C1 segment of cervical spinal cord (tissue), 14 donors: ENCODE measurements at places on chromosomes 3 and 15.
A peak's percentile ranks its signal among the peaks of the same experiment; 100 is the strongest.

- no peak for DNase-seq
Observed at GRCh38 chr15:58010983-58011382, 54.5 kb downstream of the ALDH1A2 start.

DNA sequence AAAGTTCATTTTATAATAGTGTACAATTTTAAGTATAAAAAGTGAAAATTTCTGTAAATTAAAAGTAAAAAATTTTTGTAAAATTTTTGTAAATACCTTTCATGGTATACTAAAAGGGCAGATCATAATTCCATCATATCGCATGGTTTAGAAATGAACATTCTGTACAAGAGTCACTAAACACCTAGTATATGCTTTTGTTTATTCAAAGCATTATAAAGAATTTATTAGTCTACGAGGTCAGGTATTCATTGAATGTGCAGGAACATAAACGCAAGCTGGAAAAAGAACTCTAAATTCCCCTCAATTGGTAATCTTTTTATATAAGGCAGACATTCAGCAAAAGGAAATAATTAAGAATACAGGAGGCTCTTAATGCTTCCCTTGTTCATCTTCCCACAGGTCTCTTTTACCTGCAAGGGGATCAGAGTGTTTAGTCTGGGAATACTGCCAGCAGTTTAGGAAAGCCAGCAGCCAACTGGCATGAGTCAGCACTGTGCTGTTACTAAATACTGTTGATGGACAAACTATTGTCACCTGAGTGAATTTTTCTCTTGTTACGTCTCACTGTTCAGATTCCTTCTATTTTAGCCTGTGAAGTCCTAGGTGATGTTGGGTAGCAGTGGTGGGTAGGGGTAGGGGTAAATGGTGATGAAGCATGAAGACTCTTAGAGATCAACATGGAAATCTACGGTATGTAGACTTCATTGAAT, 70.1 kb downstream of the UQCC5 start:
- no peak for DNase-seq

DNA sequence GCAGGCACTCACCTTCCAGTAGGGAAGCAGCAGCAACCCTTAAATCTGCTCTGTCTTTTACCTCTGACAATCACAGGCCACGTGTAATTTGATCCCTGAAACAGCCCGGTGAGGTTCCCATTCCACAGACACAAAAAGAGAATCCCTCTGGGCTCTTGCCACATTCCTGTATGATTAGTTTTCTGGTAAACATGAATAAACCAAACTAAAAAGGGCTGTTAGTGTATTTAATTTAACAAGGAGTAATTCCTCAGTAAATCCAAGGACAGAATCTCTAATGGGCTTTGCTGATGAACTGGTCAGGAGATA, 186.9 kb downstream of the FAM43A start:
- DNase-seq = no peak

GRCh38 chr3:60268123-60268522, 983.1 kb downstream of the FHIT start:
- DNase-seq = no peak

GRCh38 chr15:89578146-89578545, 2.9 kb downstream of the TICRR start:
- DNase-seq = no peak

DNA sequence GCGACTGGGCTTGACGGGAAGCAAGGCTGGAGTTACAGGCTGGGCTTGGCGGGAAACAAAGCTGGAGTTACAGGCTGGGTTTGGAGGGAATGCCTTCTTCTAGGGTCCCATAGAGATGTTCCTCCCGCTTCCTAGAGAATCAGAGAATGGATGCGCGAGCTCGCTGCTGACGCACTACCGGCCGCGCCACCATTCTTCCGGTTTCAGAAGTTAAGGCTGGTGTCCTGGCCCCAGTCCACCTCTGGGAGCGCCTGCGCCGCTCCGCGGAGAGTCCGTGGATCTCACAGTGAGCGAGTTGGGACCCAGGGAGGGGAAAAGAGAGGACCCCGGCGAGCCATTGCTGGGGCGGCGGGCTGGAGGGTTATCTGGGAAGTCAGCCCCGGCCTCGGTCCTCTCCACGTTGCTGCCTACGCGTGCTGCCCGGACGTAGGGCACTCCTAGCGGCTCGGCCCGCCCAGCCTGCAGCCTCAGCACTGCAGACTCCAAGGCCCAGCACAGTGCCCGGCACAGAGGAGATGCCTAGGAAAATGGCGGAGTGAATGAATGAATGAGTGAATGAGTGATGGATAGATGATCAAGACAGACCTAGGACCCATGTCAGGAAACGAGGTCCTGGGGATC, at the start of gene ZNF502:
Gene ZNF502, plus strand, starts transcription at position 206 of the 621 bp plus-strand sequence. CDS start 7,602 bp downstream, outside the sequence.
- DNase-seq = peak; percentile 82

GRCh38 chr15:87403973-87404372, 852.6 kb downstream of the NTRK3 start:
- DNase-seq = no peak

DNA sequence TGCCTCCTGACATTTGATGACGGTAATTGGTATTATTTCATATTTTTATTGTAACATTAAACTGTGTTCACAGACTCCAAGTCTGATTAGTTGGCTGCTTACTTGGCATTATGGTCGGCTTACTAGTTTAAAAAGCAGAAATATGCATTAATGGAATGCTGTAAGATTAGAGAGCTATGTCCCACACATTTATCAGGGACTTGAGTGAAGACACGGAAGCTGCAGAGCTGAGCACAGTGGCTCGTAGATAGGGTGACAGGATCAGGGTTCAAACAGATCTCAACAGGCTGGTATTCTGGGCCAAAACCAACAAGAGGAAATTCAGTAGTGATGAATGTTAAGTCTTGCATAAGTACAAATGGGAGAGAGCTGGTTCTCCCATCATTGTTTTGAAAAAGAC, 113.8 kb downstream of the ADAMTSL3 start:
- no peak for DNase-seq

DNA sequence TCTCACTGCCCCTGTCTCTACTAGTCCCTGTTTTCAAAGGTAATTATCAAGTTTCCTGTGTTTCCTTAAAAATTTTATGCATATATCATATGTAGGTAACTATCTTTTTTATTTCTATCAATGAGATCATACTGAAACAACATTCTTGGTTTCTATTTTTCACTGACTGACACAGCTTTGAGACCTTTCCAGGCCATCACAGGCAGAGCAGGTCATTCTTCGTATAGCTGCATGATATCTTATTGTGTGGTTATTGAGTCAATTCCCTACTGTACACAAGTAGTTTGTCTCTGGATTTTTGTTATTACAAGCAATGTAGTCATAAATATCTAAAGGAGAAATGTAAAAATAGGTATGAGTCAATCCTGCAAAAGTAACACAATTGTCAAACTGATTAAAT, 169.6 kb downstream of the CFAP20DC start:
- DNase-seq = no peak

GRCh38 chr3:30435861-30436331, 170.5 kb upstream of the TGFBR2 start:
- no peak for DNase-seq

GRCh38 chr15:41337631-41338522, 5.2 kb downstream of the NUSAP1 start:
- no peak for DNase-seq

GRCh38 chr3:129577366-129577765, 29.1 kb downstream of the PLXND1 start:
- DNase-seq = no peak

- no peak for DNase-seq
Observed at GRCh38 chr15:101020945-101021344, 101.8 kb downstream of the LRRK1 start.

GRCh38 chr15:47409038-47409437, 308.3 kb upstream of the SEMA6D start:
- DNase-seq = no peak

DNA sequence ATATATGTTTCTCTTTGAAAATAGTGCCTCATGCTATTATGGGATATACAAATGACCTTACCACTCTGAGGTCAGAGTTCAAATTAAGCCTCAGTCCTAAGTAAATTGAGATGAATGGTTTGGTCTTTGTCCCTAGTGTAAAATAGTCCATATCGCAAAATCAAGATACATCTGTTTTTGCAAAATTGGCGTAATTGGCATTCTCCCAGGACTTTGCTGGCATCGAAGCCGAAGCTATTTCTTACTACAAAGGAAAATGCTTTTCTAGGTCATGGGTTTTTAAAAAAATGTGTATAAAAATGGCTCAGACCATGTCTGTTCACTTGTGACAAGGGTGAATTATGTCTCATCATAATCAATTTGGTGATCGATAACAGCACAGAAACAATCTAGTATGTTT, 25.9 kb downstream of the ROBO2 start:
- DNase-seq = no peak

DNA sequence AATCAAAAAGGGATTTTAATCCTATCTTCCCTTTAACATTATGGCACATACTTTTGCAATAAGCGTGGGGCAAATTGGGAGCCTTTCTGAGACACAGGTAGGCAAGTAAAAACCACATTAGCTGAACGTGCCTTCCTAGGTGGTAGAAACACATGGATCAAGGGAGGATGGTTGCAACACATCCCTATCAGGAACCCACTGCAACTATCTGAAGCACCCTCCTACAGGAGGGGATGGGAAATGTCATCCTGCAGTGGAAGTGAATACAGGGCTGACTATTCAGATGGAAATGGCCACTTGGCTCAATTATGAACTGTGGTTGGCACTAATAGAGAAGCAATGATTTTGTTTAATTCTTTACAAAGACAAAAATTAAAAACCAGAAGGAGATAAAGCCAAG, 826.3 kb downstream of the FHIT start:
- DNase-seq = no peak

- DNase-seq = no peak
Observed at GRCh38 chr15:73482166-73482565, 39.2 kb downstream of the REC114 start.

GRCh38 chr3:127682561-127682960, 9.8 kb downstream of the ABTB1 start:
- no peak for DNase-seq

GRCh38 chr3:197216169-197216860, 82.1 kb downstream of the DLG1 start:
- no peak for DNase-seq

DNA sequence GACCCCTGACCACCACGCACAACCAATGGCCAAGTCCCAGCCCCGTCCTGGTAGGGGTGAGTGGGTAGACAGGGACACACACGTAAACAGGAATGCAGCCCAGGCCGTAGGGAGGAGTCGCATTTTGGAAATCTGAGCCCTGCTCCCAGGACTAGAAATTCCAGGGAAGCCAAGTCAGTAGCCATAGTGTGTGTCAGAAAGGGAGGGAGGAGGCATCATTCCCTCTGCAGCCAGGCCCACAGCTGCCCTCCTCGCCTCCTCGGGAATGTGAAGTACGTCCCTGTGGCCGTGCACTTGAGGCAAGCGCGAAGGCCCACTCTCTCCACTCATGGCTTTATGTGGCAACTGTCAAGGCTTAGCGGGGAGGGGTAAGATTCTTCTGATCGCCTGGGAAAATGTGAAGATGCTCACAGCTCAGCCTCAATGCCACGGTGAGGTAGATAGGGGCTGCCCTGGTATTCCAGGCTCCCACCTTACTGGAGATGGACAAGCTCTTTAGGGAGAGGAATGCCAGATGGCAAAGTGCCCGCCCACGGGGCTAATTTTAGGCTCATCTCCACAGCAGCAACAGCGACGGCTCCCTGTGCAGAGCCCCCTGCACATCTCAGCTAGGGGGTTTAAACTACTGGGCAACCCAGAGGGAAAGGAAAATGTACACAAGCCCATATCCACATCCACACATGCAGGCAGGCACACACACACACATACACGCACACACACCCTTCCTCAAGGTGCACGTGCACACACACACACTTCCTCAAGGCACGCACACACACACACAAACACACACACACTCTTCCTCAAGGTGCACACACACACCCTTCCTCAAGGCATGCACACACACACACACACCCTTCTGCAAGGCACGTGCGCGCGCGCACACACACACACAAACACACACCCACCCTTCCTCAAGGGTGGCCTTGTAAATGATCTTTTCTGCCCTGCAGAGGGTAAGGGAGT, 65.5 kb downstream of the ADCY5 start:
- DNase-seq = no peak

DNA sequence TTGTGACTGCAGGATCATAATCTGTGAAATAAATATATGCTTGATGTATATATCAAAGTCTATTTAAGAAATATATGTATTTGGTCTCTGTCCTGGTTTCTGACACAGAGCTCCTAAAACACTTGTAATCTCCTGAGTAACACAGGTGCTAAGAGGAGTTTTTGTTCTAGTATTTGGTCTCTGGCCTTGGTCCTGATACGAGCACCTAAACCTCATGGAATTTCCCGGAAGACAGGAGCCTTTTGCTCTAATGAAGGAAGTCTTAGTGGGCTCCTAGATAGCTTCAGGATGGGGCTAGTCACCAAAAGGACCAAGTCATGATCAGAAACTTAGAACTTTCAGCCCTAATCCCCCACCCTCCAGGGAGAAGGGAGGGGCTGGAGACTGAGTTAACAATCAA, 19.2 kb upstream of the MUSTN1 start:
- DNase-seq = no peak

GRCh38 chr15:39946862-39947261, 12.9 kb downstream of the EIF2AK4 start:
- no peak for DNase-seq

DNA sequence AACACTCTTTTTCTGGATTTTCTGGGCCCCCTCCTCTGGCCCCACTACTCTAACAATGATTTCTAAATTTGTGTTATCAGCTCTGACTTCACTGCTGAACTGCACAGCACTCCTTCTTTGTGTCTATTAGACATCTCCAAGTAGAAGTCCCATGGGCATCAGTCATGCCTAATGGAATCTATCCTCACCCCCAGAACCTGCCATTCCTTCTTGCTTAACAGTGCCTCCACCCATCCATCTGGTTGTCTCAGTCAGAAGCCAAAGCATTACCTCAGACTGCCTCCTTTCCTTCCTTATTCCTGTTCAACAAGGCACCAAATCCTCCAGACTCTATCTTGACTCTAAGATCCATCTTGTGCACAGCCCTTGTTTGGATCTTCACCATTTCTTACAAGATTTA, 36.2 kb downstream of the SSR3 start:
- DNase-seq = no peak

GRCh38 chr3:106711650-106712049, 665.6 kb upstream of the CCDC54 start:
- DNase-seq = no peak

GRCh38 chr3:24494618-24495325, at the start of gene THRB:
TSS of gene THRB (minus strand) at chr3:24494850.
- peak; percentile 72 for DNase-seq

- DNase-seq = no peak
Observed at GRCh38 chr3:46112296-46112695, 85.0 kb upstream of the XCR1 start.

GRCh38 chr3:171284308-171285075, 175.7 kb downstream of the TNIK start:
- DNase-seq = no peak

GRCh38 chr3:14203521-14204079, 25.0 kb downstream of the LSM3 start:
- DNase-seq = peak; percentile 23

DNA sequence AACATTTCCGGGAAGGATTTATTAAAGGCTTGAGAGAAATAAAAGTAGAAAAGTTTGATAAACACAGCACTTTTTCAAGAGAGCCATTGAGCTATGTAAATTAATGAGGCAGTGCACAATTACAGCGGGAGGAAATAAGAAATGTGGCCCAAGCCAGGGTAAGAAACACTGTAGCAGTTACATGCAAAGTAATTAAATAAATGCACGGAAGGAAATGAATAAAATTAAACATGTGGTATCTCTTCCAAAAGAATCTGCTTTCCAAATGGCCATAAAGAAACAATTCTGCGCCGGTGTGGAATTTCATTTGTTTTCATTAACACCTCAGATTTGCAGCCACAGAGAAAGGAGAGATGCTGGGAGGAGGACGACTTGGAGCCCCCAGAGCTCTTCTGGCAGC, 35.3 kb downstream of the ZPLD1 start:
- no peak for DNase-seq

GRCh38 chr3:134253475-134254226, 3.0 kb upstream of the RYK start:
- DNase-seq = no peak
